Stomach (tissue), 19 donors: ENCODE measurements at places on chromosomes 1 and 21. TPM values are rescaled to one million over a fixed set of nuclear protein-coding genes. Genes with fewer than 3 reads are reported as not detected.

The AK4 gene
- polyA plus RNA-seq: 9.4 TPM

The OVAAL gene
- polyA plus RNA-seq: not detected

The CFHR4 gene
- polyA plus RNA-seq: not detected

The ROR1 gene
- 2.2 TPM for polyA plus RNA-seq

The KIAA1614 gene
- polyA plus RNA-seq: 1.1 TPM

The HENMT1 gene
- 3.4 TPM for polyA plus RNA-seq

The C1QA gene
- 85.5 TPM for polyA plus RNA-seq

The C1orf185 gene
- polyA plus RNA-seq: not detected

The STUM gene
- polyA plus RNA-seq: 1.2 TPM

The IVL gene
- polyA plus RNA-seq: 11.5 TPM

The TMOD4 gene
- not detected for polyA plus RNA-seq

The TMEM125 gene
- 19.2 TPM for polyA plus RNA-seq

The HSPA6 gene
- 0.61 TPM for polyA plus RNA-seq

The ADAMTSL4 gene
- 8.7 TPM for polyA plus RNA-seq

The CRP gene
- not detected for polyA plus RNA-seq

The OPTC gene
- not detected for polyA plus RNA-seq

The IFNLR1 gene
- polyA plus RNA-seq: 1.1 TPM

The OR2L13 gene
- not detected for polyA plus RNA-seq

The LCE1C gene
- polyA plus RNA-seq: not detected

The KRTAP27-1 gene
- not detected for polyA plus RNA-seq

The WNT9A gene
- polyA plus RNA-seq: 1.1 TPM

The CELA2B gene
- polyA plus RNA-seq: not detected

The APCS gene
- not detected for polyA plus RNA-seq

The ASCL5 gene
- 0.10 TPM for polyA plus RNA-seq

The PIK3R3 gene
- 4.9 TPM for polyA plus RNA-seq

The HMGCS2 gene
- polyA plus RNA-seq: 83.4 TPM

The RPTN gene
- polyA plus RNA-seq: 0.31 TPM

The OR2L8 gene
- not detected for polyA plus RNA-seq

The SELE gene
- polyA plus RNA-seq: 0.70 TPM

The ATP1A2 gene
- polyA plus RNA-seq: 0.56 TPM

The SHE gene
- polyA plus RNA-seq: 2.9 TPM

The OLFML3 gene
- polyA plus RNA-seq: 23.1 TPM

The AMPD1 gene
- polyA plus RNA-seq: 0.62 TPM

The BRINP2 gene
- polyA plus RNA-seq: 0.15 TPM

The FAM229A gene
- 7.8 TPM for polyA plus RNA-seq

The ZNF648 gene
- 0.12 TPM for polyA plus RNA-seq

The BEND5 gene
- 4.5 TPM for polyA plus RNA-seq

The SYT2 gene
- not detected for polyA plus RNA-seq

The LEPROT gene
- polyA plus RNA-seq: 15.6 TPM

The LHX8 gene
- 0.05 TPM for polyA plus RNA-seq

The DOP1B gene
- polyA plus RNA-seq: 4.1 TPM

The KCNJ6 gene
- polyA plus RNA-seq: under 0.01 TPM

The FALEC gene
- polyA plus RNA-seq: 0.93 TPM

The PKLR gene
- not detected for polyA plus RNA-seq

The PM20D1 gene
- polyA plus RNA-seq: 3.6 TPM

The RNU1-4 gene
- polyA plus RNA-seq: not detected

The MXRA8 gene
- 23.6 TPM for polyA plus RNA-seq

The KRTAP10-2 gene
- not detected for polyA plus RNA-seq

The LYSMD1 gene
- polyA plus RNA-seq: 4.0 TPM

The SLAMF8 gene
- 1.9 TPM for polyA plus RNA-seq

The MEF2D gene
- 15.6 TPM for polyA plus RNA-seq

The TNFRSF8 gene
- 1.5 TPM for polyA plus RNA-seq

The C1orf226 gene
- 3.7 TPM for polyA plus RNA-seq

The MCOLN2 gene
- polyA plus RNA-seq: 0.50 TPM

The LEMD1 gene
- polyA plus RNA-seq: 1.7 TPM

The DYRK1A gene
- polyA plus RNA-seq: 16.3 TPM

The COL6A2 gene
- 113 TPM for polyA plus RNA-seq

The TMCC2 gene
- polyA plus RNA-seq: 0.78 TPM

The FAM151A gene
- 0.25 TPM for polyA plus RNA-seq
